ELR (cell line): ENCODE measurements at places on chromosomes 7 and 10.

DNA sequence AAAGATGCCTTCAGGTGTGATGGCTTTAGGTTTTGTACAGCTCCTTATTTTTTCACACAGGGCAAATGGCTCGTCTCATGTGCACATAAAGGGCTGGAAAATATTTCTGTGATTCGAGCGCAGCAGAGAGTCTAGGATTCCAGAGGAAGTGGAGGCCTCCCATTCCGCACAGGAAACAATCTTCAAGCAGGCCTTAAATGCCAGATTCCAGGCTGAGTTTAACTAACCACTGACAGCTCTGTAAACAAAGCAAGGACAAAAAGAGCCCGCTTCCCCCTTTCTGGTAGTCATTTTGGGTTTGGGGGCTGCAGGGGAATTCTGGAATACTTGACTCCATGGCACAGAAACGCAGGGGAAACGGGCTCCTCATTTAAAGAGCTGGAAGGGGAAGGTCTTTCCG, 87.2 kb downstream of the CALD1 start:
- DNase-seq: no peak

GRCh38 chr7:30241767-30242166, 42.6 kb upstream of the ZNRF2 start:
- DNase-seq: peak; percentile 45

- peak; percentile 73 for DNase-seq
Measured at GRCh38 chr10:101354328-101355071, 535 bp downstream of the BTRC start.

DNA sequence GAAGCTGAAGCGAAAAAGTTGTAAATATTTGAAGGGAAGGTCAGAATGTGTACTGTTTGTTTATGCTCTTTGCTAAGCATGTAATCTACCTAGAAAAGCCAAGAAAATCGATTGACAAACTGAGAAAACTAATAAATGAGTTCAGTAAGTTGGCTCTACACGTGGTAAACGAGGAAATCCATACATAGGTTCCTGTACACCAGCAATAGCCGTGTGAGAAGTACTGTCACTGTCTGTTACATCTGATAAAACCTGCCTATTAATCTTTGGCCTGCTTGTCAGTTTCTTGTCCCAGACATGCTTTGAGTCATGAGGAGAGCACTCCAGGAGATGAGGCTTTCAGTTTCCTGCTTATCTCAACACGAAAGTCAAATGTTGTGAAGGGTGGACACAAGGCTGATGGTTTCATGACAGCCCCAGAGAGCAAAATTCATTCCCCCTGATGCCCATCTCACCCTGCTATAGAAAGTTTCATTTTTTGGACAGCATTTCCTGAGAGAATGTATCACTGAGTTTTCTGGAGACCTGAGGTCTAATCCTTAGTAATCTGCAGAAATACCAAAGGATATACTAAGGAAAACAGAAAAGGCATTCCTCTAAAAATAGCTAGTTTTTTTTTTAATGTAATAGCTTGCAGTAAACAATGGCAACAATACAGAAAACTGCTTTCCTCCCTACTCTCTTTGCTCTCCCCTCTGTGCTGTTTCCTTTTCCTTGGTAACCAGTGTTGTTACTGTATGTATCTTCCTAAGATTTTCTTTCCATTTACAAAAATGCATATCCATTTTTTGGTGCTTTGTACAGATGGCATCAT, 18.8 kb downstream of the BMPR1A start:
- peak; percentile 50 for DNase-seq

DNA sequence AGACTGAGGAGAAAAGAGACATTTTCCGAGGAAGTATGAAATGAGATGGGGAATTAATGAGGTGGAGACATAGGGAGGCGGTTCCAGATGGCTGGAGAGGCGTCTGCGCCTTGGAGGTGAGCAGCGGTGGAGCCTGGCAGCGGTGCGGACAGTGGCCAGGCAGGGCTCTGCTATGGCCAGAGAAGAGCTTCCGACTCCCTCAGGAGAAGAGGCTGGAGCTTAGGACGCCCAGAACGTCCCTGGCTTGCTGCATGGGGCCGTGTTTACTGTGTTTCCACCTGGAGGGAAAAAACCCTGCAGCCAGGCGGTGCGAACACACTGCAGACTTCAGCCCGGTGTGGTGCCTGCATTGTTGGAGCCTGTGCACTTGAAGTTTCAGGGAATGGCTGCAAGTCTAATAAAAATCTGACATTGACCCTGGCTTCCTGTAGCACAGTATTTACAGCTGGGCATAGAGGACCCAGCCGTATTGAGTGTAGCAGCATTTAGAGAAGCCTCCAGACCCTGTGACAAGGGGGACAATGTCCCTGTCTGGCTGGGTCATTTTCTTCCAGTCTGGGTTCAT, 447.1 kb upstream of the MKI67 start:
- no peak for DNase-seq
